ENCODE measurements at places on chromosomes 5 and 9.
A peak's percentile ranks its signal among the peaks of the same experiment; 100 is the strongest.

DNA sequence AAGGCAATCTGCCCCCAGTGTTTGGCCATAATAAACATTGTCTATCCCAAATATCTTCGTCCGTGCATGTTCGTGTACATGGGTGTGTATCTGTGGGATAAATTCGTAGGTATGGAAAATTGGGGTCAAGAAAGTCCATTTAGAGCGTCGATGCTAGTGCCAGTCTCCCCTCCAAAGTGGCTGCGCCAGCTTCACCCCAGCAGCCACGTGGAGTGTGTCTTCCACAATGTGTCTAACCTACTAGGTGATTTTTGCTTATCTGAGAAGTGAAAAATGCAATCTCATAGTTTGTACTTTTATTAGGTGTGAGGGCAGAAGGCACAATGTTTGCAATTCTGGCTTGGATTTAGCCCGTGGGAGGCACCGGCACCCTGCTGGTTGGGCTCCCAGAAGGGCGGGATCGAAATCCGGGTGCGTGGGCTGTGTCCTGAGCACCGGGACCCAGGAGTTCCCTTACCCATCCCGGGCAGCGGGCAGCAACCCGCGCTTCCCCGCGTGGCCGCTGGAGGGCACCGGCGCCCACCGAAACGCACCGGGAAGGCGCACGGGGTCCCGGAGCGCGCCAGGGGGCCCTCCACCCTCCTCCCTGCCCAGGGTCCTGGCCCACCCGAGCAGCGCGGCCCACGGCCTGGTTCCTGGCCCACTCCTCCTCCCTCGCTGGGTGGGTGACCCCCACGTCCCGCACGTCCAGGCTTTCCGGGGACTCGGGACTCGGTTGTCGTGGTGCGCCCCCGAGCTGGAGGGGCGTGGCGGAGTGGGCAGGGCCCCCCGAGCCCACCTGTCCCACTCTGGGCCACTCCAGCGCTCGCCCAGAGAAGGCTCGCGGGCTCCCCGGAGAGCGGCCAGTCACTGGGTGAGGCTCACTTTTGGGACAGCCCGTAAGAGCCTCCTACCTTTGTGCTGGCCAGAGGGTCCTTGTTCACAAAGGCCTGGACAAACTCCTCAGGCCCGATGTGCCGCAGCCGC lies 55.4 kb upstream of the RNF130 start:
- no peak for DNase-seq

DNA sequence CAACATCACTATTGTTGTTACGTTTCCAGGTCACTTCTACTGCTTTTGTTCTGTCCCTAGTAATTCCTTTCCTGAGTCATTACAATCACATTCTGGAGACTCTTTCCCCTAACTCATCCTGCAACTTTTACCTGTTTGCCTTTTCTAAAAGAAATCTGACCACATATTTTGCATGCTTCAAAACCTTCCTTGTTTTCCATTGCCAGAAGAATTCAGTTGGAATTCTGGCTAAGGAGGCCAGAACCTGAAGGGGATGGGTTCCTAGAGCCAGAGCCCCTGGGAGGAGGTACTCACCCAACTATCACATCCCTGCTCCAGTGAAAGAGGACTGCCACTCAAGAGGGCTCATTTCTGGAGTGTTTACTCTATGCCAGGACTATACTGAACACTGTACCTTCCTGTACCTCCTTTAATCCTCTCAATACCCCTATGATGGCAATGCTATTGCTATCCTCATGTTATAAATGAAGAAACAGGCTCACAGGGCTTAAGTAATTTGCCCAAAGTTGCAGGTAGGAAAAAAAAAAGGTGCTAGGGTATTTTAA lies 42.8 kb upstream of the MAST4 start:
- DNase-seq: no peak

GRCh38 chr9:4547016-4547415 lies 56.7 kb downstream of the SLC1A1 start:
- DNase-seq: no peak

- DNase-seq: no peak
These were observed 200.4 kb downstream of the LRRC70 start for GRCh38 chr5:62779010-62779422.

- DNase-seq: no peak
These were observed 21.0 kb downstream of the IL7R start for GRCh38 chr5:35877655-35878054.

DNA sequence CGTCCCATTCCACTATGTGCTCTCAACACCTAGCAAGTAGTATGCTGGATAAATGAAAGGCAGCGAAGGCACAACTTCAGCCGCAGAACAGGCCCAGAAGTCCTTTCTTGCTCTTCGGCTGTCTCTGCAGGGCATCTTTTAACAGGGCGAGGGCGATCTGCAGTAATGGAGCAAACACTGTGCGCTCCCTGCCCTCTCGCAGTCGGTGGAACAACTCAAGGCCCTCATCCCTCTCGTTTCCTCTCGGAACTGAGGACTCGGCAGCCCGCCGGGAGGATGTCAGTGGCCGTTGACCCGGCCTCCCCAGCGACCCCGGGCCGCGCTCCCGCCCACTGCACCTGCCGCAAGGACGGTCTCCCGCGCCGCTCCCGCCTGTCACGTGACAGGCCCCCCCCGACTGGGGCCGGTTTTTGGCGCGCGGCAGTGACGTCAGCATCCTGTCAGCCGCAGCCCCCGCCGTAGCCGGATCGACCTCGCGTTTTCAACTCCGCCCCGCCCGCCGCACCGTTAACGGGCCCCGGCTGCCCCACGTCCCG lies 1.1 kb downstream of the ZNF367 start:
- DNase-seq: peak; percentile 84

GRCh38 chr9:12702160-12702758 lies 9.1 kb downstream of the TYRP1 start:
- no peak for DNase-seq

GRCh38 chr9:89408628-89409101 lies 89.2 kb downstream of the SEMA4D start:
- DNase-seq: peak; percentile 56

DNA sequence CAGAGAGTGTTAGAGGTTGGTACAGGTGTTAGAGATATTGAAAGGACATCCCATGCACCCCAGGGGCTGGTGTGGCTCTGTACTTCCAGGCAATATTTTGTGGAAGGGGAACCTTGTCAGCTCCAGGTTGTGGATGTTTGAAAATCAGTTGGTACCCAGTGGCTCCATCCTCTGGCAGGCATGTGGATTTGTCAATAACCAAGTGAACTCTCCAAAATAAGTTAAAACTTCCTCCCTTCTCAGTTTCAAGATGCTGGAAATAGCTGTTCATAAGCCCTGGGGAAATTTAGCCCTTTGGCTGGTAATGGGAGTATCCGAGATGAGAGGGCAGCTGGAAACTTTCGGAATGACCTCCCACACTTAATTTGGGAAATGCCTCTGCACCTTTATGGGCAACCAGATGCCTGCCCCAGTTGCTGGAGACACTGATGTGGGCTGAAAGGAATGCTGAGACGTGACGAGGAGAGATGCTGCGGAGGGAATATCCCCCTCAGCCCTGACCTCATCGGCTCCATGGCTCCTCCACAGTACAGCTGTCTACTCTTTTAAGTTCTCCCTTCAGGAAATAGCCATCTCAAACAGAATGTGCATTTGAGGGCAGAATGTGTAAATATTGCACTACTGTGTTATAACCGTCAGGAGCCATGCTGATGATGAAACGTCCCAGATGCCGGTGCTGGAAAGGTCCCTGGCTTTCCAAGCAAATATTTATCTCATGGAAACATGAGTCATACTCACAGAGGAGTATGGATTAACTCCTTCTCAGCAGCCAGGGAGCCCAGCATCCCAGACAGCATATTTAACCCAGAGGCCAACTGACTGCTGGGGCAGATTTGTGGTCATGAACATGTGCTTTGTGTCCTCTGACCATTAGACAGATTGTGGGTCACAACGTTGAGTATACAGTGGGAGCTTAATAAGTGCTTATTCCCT lies 29.5 kb downstream of the TGFBI start:
- DNase-seq: no peak

DNA sequence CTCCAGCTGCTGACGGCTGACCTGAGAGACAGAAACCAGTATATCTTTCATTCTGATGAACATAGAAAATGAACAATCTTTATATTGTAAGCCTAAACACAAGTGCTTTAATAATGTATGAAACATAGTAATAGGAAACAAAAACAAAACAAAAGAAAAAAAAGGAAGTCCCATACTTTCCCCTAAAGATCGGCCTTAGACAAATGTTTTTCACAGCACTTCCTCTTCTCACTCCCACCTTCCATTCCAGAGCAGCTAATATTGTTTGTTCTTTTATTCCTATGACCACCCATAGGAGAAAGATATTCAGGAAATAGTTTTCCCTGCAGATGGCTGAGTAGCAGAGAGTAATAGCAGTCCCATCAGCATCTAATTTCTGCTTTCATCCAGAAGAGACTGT lies 194.4 kb upstream of the SLC27A6 start:
- no peak for DNase-seq

- no peak for DNase-seq
These were observed 77.3 kb downstream of the KCTD16 start for GRCh38 chr5:144248015-144248414.

DNA sequence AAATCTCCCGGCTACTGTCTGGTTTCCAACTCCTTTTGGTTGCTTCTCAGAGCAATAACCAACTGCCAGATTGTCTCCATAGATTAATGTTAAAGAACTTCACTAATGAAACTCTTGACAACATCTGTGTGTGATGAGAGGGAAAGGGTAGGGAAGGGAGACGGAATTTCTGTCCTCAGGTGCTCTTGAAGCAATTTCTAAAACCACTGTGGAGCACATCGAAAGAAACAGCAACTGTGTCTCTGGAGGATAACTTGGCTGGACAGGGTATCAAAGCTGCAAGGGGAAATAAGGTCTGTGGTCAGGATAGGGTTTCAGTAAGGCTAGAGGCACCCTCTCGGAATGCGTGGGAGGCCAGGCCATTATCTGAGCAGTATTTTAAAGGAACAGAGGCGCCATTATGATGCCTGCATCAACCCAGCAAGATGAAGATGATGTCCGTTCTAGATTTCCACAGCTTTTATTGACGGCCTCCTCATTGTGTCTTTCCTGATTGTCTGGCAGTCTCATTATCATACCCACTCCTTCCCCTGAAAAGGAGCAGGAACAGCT lies 76.6 kb downstream of the RORB start:
- DNase-seq: no peak

- no peak for DNase-seq
These were observed 412.7 kb downstream of the ACTL7B start for GRCh38 chr9:108443019-108443633.

- DNase-seq: no peak
These were observed 8.0 kb downstream of the KIAA1191 start for GRCh38 chr5:176353533-176353932.
